ENCODE measurements at places on chromosomes 7 and 10.
A peak's percentile ranks its signal among the peaks of the same experiment; 100 is the strongest.

- DNase-seq: no peak
Measured at GRCh38 chr7:156196649-156197048, 384.4 kb upstream of the SHH start.

DNA sequence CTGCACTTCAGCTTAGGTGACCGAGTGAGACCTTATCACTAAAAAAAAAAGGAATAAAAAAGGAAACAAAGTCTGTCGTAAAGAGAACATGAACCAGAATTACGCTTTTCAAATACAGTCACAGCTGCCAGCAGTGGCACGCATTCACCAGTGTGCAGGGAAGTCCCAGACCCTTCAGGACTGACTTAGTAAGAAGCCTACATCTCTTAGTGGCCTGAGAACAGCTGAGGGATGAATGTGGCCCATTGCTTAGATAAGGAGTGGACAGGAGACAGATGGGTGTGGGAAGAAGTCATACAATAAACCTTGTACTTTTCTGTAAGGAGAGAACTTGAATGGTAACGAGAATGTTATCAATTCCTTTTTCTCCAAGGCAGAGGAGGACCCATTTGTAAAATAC is 178.5 kb downstream of the JCAD start:
- no peak for DNase-seq

GRCh38 chr10:72009051-72009424 is 44.8 kb downstream of the CHST3 start:
- DNase-seq: peak; percentile 40

DNA sequence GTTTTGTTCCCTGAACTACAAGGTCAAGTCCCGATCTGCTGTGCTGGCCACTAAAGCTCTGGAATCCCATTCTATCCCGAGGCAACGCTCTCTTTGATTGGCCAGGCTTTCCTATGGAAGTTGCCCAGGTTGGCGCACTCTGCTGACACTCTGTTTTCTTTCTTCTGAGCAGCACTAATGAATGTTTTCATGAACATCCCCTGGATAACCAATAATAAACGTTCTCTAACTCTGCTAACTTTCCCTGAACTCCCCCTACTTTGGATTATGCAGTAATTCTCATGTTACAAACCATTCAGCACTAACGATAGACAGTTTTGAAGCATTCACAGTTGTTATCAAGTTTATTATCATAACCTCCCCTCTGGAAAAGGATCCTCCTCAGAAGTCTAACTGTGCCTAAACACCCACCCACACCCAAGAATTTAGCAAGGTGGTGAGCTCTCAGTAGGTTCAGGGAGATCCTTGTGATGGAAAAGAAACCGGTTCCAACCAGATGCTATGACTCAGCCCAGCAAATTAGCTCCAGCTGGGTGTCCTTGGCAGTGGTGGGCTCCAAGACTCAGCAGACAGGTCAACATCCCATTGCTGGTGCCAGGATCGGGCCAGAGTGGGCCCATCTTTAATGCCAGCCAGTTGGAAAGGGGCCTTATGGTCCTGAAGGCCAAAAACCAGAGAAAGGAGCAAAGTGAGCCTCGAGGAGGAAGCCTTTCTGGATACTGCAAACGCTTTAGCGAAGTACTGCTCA is 68.4 kb downstream of the CREB3L2 start:
- no peak for DNase-seq

GRCh38 chr10:68423522-68423921 is 16.4 kb upstream of the RUFY2 start:
- DNase-seq: no peak

- DNase-seq: no peak
Measured at GRCh38 chr7:96122746-96123145, 199.2 kb downstream of the SLC25A13 start.

GRCh38 chr7:17234030-17234397 is 64.4 kb upstream of the AHR start:
- DNase-seq: no peak

All from H7 (cell line).